ENCODE measurements at places on chromosomes 12 and 14.

- no peak for DNase-seq
Measured at GRCh38 chr12:128606051-128606450, 217.7 kb downstream of the SLC15A4 start.

DNA sequence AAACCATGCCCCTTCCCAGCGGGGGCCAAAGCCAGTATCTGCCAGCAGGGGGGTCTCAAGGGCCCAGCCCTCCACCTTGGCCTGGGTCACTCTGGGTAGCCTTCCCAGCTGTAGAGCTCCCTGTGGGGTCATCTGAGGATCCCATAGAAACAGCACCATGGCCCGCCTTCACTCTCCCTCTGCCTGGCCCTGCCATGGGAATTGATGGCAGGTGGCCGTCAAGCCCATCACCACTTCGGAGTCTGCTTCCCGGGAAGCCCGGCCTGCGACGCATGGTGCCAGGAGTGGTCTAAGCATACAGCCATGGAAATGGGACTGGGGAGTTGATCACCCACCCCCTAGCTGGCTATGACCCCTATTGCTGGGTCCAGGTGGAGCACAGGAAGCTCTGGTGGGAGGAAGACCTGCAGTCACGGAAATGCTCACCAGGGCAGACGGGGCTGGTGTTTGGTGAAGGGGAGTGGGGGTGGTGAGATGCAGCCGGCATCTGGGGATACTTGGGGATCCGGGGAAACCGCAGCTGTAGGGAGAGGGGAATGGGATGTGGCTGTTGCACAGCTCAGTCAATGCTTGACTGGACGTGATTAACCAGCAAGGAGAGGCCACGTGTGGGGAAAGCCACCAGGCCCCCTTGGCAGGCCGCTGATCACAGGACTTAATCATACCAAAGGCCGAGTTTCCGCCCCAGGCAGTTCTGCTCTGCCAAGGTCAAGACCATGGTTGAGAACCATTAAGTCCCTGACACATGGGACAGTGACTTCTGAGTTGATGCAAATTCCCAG, 52.2 kb upstream of the DIO3 start:
- DNase-seq: no peak

GRCh38 chr14:63435838-63436237, 107.3 kb downstream of the PPP2R5E start:
- DNase-seq: no peak

GRCh38 chr12:61414470-61414869, 845.7 kb upstream of the USP15 start:
- no peak for DNase-seq

DNA sequence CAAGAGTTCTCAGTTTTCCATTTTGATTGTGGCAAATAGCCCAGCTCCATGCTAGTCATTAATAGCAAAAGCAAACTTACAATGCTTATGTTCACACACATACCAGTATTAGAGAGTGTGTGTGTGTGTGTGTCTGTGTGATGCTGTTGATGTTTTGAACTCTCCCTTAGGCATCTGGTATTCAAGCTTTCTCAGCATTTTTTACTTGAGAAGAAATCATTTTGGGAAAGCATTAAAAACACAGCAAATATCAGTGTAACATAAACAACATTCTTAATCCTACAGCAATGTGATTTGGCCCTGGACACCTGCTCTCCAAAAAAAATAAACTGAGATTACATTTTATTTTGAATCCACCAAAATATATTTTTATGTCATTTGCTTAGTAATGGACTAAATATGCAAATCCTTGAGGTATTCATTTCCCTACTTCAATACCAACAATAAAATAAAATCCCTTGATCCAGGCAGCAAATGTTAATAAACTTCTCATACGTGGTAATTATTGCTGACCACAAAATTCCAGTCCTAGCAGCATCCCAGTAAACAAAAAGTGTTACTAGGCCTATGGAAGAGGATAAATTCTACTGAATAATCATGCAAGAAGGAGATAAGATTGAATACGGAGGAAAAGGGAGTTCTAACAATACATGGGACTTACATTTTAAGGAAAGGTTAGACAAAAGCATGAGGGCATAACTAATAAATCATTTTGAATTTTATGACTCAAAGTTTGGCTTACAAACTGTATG, 249.5 kb upstream of the CLEC14A start:
- no peak for DNase-seq

DNA sequence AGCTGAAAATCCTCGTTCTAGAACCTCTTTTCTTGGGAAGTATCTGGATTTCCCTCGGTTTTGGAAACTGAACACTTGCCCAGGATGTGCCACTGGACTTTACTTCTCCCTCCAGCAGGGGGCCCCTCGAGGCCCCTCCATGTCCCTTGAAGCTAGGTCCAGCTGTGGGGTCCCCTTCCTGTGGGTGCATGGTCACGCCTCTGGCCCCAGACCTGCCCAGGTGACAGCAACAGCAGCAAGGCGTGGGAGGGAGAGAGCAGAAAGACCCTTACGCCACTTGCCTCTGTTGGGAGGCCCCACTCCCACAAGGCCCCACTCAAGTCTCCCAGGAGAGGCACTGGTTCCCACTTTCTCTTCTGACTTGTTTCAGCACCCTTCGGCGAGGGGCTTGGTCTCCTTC, 3.1 kb downstream of the SLC25A29 start:
- no peak for DNase-seq

DNA sequence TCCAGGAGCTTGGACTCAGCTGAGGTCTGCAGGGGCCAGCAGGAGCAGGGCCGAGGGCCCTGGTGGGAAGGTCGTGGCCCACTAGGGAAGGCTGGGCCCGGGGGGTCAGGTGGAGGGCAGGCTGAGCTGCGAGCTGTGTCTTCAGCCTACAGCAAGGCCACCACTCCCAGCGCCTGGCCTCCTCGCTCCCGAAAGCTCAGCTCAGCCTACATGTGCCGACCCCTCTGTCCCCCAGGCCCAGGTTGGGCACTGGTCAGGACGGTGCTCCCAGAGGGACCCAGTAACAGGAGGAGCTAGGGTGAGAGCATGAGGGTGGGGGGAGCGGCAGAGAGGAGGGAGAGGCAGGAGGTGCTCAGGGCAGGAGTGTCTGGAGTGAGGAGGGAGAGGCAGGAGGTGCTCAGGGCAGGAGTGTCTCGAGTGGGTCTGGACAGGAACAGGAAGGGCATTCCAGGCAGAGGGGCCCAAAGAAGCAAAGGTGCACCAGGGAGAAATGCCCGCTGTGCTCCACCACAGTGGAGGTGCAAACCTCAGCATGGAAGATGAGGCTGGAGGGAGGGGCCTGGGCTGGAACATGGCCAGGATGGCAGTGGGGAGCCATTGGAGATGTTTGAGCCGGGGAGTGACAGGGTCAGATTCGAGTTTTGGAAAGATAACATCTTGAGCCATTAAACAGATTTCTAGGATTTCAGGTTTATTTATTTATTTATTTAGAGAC, 29.1 kb upstream of the GPR132 start:
- DNase-seq: no peak

GRCh38 chr12:49789992-49790391, 38.2 kb downstream of the NCKAP5L start:
- no peak for DNase-seq

DNA sequence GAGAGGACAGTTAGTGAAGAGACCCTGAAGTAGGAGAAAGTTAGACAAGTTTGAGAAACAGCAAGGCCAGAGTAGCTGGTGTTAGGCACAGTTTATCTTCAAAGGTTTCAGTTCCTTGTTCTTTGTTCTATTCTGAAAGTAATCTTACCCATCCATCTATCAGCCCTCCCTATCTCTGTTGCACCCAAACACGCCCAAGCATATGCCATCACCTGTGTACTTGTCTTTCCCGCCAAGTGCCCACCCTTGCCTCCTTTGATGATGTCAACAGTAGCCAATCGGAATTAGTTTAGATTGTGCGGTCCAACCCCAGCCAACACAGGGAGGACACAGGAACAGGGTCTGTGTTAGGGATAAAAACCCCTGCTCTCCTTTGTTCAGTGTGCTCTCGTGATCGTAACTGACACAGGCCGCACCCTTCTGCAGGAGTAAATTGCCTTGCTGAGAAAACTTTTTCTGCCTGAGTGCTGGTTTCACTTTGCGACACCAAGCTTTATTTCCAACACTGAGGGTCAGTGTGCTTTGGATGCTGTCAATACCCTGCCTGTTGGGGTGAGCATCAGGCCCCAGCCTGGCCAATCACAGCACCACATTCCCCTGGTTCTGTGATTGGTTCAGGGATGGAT, 4.7 kb upstream of the TMEM229B start:
- no peak for DNase-seq

DNA sequence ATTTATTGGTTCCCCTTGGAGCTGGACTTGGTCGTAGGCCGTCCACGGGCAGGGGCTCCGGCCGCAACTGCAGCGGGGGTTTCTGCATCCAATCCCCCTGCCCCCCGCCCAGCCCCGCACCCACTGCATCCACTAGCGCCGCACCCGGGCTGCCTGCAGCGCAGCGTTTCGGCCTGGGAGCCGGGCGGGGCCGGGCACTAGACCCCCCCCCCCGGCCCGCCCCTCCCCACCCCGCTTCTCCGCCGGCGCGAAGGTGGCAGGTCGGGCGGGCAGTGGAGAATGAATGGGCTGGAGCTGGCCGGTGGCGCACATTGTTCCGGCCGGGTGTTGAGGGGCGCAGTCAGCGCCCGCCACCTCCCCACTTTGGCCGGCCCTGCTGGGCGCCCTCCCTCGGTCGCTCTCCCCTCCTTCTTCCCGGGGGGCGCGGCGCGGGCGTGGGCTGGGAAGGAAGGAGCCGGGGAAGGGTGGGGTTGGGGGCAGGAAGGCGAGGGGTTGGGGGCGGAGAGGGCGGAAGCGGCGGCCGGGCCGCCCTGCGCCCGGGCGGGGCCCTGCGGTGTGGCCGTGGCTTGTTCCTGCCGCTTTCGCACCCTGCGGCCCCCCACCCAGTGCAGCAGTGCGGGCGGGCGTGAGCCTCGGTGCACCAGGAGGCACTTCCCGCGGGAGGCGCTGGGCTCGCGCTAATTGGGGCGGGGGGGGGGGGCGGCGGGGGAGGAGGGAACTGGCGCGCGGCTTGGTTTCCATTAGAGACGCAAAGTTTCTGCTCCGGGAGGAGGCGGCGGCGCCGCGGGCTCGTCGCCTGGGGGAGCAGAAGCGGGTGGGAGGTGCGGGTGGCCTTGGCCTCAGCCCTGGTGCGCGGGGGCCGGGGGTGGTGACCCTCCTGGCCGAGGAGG, 841 bp downstream of the CALM1 start:
- no peak for DNase-seq

DNA sequence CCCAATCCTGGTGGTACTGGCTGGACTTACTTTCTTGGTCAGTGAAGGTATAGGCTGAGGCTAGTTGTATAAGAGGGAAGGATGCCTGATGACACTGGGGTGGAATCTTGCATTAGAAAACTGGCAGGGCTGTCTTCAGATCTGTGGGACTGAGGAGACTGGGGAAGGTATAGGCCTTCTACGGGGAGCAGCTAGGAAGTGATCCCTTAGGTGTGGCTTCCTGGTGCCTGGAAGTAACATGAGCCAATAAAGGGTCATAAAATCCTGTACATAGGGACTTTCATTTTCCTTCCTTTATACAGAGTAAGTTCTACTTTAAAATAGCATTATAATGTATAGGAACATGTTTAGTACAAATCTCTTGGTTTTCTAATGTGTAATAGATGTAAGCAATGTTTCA, 716.8 kb downstream of the LRFN5 start:
- DNase-seq: no peak
